Small intestine (tissue), 16 donors: ENCODE measurements at places on chromosomes 1 and 21.

GRCh38 chr1:84677415-84678099 is 12.7 kb downstream of the SSX2IP start:
- no peak for DNase-seq

GRCh38 chr1:207217778-207218511 is 103.5 kb upstream of the CD55 start:
- DNase-seq: no peak

DNA sequence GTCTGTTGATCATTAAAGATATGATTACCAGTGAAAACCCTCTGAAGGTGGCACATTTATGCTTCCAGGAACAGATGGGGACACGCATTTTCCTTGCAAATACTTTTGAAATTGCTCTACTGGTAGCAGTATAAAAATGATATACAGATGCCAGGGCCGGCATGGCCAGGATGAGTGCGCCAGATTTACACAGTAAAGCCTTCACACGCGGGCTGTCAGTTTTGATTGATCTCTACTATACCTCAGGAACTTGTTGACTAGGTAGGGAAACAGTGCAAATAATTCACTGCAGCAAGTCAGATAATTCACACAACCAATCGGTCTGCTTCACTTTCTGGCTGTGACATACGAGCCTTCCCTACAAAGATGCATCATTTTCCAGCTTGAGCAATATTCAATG is 123.2 kb upstream of the BARHL2 start:
- no peak for DNase-seq

DNA sequence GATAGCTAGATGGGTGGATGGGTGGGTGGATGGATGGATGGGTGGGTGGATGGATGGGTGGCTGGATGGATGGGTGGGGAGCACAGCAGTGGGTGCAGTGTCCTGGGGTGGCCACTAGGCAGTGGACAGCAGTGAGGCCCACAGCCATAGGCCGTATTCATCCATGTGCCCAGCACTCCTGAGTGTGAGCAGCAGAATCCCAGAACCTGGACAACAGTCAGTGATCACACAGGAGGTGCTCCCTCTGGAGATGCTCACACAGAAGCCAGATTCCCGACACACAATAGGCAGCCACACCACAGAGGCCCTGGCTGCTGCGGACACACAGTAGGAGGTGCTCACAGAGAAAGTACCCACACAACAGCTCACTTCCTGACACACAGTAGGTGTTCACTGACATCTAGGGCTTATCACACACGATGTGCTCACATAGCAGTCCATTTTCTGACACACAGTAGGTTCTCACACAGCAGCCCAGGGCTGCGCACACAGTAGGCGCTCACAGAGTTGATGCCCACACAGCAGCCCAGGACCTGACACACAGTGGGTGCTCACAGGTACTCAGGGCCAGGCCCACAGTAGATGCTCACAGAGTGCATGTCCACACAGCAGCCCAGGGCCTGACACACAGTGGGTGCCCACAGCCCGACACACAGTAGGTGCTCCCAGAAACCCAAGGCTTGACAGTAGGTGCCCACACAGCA is 64.0 kb downstream of the RAP1GAP start:
- no peak for DNase-seq

DNA sequence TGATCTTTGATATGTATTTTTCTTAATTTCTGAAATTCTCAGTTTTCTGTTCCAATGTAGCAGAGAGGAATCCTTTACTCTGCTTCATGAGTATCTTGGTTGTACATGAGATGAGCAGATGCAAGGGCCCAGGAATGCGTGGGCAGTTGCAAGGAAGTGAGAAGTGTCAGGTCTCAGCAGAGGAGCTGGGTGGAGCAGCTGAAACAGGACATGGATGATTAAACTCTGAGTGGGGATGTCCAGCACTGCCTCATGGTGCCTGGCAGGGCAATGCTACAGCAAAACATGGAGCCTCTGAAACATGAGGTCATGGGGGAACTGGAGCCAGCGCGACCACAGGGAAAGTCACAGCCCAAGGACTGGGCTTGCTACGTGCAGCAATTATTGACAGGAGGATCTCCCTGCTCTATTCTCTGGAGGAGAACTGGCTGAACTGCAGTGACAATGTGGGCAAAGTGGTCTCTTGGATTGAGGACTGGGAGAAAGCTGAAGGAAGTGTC is 48.4 kb downstream of the COLGALT2 start:
- no peak for DNase-seq

- DNase-seq: peak; percentile 7
These were observed 1.0 kb upstream of the GALNT2 start for GRCh38 chr1:230066031-230066430.

DNA sequence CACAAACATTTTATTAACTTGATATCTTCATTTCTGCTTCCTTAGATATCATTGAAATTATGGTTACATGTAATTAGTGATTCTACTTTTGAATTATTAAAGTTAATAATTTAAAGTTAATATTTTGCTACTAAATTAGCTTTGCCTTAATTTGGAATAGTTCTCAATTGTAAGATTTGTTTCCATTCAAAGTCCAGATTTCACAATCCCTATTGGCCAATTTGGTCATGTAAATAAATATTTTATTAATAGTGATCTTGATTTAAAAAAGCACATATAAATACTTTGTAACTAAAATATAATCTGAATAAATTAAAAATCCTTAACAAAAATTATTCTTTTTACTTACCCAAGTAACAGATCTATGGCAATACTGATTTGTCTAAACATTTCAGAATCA is 1558.6 kb downstream of the NCAM2 start:
- DNase-seq: no peak

- no peak for DNase-seq
These were observed 13.3 kb downstream of the FCRL1 start for GRCh38 chr1:157806431-157807149.

DNA sequence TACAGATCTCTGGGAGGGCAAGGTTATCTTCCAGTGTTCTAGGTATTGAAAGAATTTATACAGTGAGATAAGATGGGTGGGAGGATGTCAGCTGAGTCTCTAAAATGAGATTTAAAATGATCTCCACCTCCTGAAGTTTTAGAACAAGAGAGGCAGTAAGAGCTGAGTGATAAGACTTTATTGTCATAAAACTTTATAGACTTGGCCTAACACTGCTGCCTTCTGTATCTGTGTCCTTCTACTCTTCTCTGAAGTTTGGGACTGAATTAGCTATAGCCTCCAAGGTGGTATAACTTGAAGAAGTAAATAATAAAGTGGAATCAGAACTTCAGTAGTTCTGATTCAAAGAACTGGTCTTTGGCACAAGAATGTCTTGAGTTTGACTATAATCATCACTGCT is 48.3 kb downstream of the SUCO start:
- no peak for DNase-seq

- no peak for DNase-seq
These were observed 149.6 kb upstream of the PLXNA2 start for GRCh38 chr1:208393826-208394225.

GRCh38 chr1:105652109-105652508 is 1404.4 kb upstream of the PRMT6 start:
- no peak for DNase-seq

GRCh38 chr1:85911742-85912141 is 203.5 kb upstream of the ZNHIT6 start:
- DNase-seq: no peak

- DNase-seq: no peak
These were observed 3.9 kb upstream of the LEFTY2 start for GRCh38 chr1:225944951-225945350.

DNA sequence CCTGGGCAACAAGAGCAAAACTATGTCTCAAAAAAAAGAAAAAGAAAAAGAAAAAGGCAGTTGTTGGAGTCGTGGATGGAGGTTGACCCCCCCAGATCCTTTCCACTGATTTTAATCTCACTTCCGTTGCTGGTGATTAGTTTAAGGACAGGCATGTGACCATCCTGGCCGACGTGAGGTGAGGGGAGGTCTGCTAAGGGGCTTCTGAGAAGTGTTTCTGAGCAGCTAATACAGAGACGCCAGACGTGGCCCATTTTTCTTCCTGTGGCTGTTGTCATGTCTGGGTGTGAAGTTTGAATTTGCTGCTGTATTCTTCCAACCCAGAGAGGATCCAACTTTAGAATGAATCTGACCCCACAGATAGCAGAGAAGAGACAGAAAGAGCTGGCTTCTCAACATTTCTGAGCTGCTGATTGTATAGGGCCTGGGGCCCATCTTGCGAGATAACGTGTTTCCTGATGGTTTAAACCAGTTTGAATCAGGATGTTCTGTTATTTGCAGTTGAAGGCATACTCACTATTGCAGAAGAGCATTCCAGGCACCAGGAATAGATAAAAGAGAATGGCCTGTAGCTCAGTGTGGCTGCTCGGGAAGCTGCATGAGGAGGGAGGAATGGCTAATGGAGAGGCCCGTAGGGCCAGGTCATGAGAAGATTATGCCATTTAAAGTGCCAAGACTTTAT is 22.8 kb upstream of the SSBP3 start:
- no peak for DNase-seq

DNA sequence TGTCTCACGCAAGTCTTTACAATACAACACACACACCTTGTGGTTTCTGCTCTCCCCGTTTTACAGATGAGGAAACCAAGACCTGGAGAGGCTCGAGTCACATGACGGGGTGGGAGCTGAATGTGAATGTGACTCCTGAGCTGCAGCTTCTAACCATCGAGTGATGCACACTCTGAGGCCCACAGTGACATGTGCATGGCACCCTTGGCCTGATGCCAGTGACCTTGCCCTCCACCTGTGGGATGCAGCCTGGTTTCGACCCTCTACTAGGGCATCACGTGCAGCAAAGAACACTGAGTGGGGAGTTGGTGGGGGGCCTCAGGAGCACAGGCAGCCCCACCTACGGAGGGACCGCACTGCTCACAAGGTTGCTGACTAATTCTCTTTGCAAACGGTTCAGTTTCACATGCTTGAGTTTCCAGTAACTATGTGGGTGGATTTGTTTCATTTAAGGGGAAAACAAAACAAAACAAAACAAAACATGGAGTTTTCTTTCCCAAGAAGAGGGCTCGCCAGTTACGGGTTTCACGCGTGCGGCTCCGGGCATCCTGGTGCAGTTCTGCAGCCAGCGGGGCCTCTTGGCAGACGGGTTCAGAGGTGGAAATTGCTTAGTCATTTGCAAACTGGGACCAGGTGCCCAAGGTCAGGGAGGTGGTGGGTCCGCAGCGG is 22.9 kb downstream of the SPSB1 start:
- no peak for DNase-seq

GRCh38 chr21:38619480-38619879 is 121.2 kb upstream of the ERG start:
- DNase-seq: no peak

DNA sequence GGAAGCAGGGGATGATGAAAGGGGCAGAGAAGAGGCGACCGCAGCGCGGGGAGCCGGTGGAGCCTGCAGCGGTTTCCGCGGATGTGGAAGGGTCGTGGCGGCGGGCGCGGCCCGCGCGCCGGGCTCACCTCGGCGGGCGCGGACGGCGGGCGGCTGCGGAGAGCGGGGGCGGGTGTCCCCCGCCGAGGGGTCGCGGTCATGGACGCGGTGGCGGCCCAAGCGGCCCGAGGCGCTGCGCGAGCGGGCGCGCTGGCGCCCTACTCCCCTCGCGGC is 572 bp downstream of the LPGAT1 start:
- no peak for DNase-seq

DNA sequence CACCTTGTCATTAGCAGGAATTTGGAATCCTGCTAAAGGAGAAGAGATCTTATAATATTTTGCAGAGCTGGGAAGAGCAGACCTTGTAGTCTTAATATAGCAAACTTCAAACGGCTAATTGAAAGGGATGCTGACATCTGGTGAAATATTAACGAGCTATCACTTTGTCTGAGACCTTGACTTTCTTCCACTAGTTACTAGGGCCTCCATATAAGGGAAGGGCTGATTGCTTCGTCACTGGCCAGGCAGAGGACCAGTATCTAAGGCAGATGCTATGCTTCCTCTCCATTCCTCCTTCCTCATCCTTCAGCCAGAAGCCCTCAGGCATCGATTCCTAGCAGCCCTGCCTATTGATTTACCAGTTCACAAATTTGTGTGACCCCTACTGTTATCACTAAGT is 6.0 kb upstream of the VTCN1 start:
- DNase-seq: no peak

DNA sequence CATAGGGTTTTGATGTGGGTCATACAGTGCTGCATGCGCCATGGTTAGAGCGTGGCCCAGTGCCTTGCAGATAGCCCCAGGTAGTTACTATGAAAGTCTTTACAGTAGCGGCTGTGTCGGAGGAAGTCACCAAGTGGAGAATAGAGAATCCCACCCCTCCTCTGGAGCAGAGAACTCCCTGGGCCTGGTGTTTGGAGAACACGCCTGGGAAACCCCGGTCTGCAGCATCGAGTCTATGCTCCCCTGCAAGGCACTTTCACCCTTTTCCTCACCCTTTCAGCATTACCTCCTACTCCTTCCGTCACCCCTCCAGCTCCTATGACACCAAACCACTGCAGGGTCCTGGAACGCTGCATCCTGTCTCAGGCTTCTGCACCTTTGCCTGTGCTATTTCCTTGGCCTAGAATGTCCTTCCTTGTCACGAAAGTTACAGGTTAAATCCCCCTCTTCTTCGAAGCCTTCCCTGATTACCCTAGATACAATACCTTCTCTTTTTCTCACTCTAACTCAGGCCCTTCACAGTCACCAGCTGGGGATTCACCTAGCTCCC is 2.7 kb upstream of the SLC1A7 start:
- no peak for DNase-seq

GRCh38 chr1:165612062-165612461 is 19.0 kb upstream of the MGST3 start:
- no peak for DNase-seq

DNA sequence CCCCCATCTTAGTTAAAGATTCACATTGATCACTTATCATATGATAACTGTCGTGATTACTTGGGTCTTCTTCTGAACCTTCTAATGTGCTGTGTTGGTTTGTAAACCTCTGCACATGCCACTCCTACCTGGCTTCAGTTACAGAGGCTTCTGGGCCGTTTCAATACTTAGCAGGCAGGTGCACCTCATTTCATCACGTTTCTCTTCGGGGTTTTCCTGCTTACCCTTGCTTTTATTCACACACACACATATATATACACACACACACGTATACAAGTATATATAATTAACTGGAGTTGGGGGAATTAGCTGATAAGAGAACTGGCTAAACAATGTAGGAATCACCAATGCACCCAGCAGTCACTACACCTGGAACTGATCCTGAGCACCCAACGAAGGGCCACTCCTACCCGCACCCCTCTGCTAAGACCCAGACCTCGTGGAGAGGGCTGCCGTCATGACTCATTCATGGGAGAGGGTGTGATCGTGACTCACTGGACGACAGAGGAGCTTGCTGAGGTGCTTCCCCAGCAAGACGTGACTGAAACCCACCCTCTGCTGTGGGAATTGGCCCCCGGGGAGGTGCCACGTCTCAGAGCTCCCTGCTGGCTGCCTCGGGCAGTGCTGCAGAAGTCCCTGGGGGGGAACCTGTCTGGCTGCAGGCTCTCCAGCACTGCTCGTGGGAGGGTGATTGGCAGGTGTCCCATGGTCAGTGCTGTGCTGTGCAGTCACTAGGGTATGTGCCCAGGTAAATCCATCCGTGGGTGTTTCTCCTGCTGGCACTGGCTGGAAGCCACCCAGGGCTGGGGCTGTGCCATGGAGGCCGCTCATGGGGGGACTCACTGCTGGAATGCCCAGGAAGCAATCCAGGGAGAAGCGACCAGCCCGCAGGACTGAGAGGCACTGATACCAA is 166.6 kb downstream of the DYRK1A start:
- DNase-seq: peak; percentile 20
